Lung (tissue), 17 donors: ENCODE measurements at places on chromosomes 5 and 9. TPM values are rescaled to one million over a fixed set of nuclear protein-coding genes. Genes with fewer than 3 reads are reported as not detected.
A peak's percentile ranks its signal among the peaks of the same experiment; 100 is the strongest.

The NFIL3 gene
- total RNA-seq = 37.0 TPM

The C6 gene
- 33.0 TPM for total RNA-seq

The SCGB3A2 gene
- 4,264 TPM for total RNA-seq

The ITK gene
- total RNA-seq = 3.3 TPM

The GTF3C5 gene
- 43.6 TPM for total RNA-seq

The IL5 gene
- not detected for total RNA-seq

The PTGR1 gene
- total RNA-seq = 61.0 TPM

The KIF20A gene
- total RNA-seq = 8.0 TPM

The ELOVL7 gene
- 5.9 TPM for total RNA-seq

DNA sequence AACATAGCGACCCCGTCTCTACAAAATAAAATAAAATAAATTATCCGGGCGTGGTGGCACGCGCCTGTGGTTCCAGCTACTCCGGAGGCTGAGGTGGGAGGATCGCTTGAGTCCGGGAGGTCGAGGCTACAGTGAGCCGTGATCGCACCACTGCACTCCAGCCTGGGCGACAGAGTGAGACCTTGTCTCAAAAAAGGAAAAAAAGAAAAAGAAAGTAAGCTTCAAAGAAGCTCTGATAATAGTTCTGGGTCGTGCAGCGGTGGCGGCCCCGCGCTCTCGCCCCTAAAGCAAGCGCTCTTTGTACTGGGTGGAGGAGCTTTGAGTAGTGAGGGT, 6.8 kb downstream of the TLX3 start:
- DNase-seq = no peak

GRCh38 chr9:136124976-136125692, 6.5 kb upstream of the TMEM250 start:
- no peak for DNase-seq

GRCh38 chr5:179187229-179187678, 127.1 kb downstream of the ZNF354C start:
- no peak for DNase-seq

DNA sequence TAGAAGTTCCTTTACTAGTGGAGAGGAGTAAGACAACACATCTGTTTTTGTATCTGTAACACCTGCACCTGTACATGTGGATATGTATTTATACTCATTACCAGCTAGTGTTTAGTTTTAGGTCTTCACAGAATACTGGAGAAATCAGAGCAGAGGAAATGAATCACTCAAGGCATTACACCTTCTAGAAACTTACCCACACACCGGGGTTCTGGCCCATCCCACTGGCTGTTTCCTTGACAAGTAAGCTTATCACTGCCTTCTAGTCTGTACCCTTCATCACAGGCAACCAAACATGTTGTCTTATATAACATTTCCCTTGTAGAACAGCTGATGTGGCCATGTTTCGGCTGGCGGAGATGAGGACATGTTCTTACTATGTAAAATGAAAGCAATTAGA, 76.7 kb downstream of the SVEP1 start:
- no peak for DNase-seq

DNA sequence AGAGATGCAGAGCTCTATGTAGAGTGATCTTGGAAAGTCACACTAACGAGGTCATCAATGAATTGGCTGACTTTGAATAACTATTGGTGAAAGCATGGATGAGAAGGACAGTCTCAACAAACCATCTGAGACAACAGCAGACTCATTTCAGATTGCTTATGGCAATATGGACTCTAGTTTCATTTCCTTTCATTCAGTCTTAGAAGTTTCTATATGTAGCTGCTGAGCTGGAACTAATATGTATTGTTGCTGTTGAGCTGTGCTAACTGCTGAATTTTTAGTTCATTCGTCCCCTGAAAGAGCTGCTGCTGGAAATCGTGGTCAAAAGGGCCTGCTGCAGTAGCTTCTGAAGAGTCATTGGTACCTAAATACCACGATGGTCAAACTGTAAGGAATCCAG, 31.3 kb downstream of the TNFSF15 start:
- no peak for DNase-seq

DNA sequence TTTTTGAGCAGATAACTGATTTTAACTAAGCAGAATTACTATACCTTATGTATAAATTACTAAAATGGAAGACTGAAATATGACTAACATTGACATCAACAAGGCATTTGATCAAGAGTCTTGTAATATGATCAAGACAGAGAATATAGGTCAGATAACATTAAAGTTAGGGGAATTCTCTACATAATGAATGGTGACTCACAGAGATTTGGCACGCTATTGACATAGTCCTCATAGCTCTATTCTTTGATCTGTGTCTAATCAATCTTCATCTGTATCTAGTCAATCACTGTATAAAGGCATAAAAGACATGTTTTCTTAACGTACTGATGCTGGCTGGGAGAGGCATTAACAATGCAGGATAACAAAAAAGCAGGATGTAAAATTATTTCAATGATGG, 17.4 kb downstream of the ABITRAM start:
- DNase-seq = no peak

DNA sequence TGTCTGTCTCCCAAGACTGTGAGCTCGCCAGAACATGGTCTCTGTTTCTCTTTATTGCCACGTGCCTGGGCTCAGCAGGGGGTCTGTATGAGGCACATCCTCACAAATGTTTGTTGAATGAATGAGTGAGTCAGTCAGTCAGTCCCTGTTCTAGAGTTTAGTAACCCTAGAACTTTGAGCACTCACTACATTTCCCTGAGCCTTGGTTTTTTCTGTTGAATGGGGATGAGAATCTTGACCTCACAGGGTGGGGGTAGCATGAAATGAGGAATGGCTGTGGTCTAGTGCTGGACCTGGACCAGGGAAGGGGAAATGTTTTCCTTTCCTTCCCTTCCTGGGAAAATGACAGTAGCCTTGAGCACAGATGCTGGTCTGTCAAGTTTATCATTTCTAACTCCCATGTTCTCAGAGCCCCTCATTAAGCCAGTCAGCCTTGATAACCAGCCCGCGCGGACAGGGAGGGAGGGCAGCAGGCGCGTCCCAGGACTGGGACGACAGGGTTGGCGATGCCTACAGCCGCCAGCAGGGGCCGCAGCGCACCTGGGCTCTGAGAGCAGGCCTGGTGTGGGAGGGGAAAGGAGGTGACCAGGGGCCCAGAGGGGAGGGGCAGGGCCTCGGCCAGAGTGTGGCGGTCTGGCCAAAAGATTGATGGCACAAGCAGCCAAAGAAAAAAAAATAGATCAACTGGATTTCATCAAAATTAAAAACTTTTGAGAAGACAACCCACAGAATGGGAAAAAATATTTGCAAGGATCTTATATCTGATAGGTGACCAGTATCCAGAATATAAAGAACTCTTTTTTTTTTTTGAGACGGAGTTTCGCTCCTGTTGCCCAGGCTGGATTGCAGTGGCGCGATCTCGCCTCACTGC, 24.1 kb upstream of the WNK2 start:
- peak; percentile 84 for DNase-seq

DNA sequence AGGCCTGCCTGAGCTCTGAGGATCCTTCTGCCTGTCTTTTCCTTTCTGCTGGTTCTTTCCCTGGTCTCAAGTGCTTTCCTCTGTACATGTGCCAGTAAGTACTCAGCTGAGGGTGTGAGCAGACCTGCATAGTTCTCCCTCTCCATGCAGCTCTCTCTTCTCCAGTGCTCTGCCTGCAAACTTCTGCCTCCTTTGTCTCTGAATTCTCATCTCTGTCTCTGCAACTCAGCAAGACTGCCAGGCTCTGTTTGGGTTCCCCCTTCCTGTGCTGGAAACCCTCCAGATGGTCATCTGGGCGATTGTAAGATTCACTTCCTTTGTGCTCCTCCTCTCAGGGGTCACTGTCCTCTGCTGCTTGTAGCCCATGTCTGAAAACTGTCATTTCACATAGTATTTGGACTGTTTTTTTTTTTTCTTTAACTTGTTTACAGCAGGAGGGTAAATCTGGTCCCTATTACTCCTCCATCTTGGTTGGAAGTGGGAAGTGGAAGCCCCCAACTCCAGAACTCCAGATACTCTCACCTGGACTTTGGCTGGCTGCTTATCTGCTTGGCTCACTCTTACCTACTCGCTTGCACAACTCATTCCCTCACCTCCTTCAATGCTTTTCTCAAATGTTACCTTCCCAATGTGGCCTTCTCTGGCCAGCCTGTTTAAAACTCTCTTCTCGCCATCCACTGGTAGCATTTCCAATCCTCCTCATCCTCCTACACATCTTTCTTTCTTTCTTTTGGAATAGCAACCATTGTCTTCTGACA, 175.3 kb upstream of the TBC1D2 start:
- peak; percentile 4 for DNase-seq

DNA sequence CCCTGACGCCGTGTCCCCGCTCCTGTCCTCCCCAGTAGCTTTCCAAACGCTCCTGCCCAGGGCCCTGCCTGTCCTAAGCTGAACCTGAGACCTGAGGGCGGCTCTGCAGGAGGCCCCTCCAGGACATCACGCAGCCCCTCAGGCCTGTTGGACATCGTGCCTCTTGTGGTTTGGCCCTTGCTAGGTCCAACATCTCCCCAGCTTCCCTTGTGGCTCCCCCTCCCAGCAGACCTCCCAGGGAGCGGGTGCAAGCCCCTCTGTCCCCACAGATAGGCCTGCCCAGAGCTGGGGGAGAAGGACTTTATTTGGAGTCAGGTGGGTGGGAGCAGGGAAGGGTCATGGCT, 4.1 kb downstream of the OBP2B start:
- DNase-seq = no peak

GRCh38 chr5:129082225-129083136, 12.1 kb upstream of the ISOC1 start:
- DNase-seq = no peak

GRCh38 chr5:124909734-124910133, 163.3 kb upstream of the ZNF608 start:
- DNase-seq = no peak

DNA sequence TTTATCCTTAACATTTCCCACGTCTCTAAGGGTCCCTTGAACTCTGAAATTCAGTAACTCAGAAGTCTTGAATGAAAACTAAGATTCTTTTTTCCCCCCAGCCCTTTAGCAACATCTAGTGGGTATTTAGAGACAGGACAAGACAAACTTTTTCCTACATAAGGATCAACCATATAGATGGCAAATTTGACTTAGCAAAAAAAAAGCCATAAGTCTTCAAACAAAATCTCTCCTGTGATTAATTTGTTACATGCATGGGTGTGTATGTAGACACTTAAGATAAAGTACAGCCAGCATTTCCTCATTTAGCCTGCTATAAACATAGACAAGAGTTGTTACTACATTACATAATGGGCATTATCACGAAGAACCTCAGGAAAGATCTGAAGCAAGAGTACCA, 29.1 kb upstream of the ANKRD31 start:
- DNase-seq = no peak

DNA sequence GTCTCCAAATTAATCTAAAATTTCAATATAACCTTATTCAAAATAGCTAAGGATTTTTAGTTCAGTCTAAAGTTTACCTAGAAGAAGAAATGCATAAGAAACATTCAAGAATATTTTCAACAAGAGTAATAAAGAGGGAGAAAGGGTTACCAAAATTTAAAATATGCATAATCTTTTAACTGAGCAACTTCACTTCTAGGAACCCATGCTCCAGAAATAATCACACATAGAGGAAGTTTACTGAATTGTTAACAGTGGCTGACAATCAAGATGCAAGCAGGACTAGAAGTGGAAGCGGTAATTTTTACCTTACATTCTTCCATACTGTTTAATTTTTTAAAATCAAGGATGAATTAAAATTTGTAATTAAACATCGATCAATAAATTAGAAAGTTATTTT, 1.9 kb downstream of the PJA2 start:
- DNase-seq = peak; percentile 36

- DNase-seq = no peak
These were observed 474.7 kb downstream of the PDE4D start for GRCh38 chr5:59418808-59419207.

DNA sequence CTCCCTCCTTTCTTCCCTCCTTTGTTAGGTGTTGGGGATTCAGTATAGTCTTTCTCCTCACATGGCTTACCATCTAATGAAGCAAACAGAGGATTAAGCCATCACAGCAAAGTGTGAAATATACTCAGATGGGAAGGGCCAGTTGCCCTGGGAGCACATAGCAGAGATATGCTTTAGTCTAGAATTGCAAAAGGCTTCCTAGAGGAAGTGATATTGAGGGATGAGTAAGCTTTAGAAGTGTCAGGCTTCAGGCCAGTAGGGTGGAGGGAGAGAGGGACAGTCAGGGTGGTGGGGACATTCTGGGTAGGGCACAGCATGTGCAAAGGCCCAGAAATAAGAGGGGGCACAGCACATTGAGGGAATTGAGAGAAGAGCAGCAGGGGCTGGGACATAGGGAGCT, 46.2 kb upstream of the GLRA1 start:
- no peak for DNase-seq

GRCh38 chr5:128274441-128274840, 190.9 kb downstream of the SLC12A2 start:
- DNase-seq = no peak

GRCh38 chr5:32508806-32509805, 64.6 kb upstream of the ZFR start:
- no peak for DNase-seq

GRCh38 chr5:135648116-135648515, 69.3 kb upstream of the CXCL14 start:
- peak; percentile 52 for DNase-seq

DNA sequence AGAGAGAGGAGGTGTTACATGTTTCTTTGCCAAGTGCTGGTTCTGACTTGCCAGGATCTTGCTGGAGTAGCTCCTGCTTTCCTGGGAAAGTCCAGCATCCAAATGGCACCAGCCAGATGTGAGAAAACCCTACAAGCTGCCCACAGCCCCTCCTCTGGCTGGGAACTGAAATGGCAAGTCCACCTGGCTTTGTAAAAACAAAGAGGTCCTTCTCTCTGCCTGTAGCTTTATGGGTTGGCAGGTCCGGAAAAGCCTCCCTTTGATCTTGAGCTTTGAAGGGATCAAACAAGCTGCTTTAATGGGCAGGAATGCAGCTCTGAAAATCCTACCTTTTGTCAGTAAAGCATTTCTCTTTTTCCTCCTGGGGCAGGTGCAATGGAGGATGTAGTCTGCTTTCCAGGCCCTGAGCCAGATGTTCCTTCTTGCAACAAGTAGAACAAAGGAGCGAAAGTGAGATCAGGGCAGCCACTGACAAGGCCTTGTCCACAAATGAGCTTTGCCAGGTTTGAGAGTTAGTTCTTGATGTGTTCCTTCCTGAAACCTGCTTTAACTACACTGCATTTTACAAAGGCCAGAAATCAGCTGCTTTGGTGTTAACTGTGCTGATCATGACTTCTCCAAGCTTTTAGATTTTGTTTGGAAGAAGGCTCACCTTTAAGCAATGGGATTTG, 456.7 kb downstream of the ZNF608 start:
- peak; percentile 64 for DNase-seq

DNA sequence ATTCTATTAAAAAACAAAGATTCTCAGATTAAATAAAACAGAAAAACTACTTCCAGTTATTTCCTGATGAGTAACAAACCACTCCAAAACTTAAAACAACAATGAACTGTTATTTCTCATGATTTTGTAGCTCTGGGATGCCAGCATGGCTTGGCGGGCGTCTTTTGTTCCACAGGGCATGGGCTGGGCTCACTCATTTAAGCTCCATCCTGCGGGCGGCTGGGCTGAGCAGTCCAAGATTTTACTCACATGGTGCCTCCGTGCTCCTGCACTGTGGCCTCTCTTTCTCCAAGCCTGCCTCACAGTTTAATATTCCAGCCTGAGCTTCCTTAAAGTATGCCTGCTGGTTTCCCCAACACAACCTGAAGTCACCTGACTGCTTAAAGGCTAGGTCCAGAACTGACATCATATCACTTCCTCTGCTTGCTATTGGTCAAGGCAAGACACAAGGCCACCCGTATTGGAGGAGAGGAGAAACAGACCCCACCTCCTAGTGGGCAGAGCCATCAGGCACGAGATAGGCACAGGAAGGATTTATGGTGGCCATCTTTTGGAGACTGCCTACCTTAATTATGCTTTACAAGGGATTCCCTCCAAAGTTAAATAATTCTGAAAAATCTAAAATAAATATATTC, 41.6 kb upstream of the ZBTB43 start:
- no peak for DNase-seq
